ENCODE measurements at places on chromosomes 5 and 9.

DNA sequence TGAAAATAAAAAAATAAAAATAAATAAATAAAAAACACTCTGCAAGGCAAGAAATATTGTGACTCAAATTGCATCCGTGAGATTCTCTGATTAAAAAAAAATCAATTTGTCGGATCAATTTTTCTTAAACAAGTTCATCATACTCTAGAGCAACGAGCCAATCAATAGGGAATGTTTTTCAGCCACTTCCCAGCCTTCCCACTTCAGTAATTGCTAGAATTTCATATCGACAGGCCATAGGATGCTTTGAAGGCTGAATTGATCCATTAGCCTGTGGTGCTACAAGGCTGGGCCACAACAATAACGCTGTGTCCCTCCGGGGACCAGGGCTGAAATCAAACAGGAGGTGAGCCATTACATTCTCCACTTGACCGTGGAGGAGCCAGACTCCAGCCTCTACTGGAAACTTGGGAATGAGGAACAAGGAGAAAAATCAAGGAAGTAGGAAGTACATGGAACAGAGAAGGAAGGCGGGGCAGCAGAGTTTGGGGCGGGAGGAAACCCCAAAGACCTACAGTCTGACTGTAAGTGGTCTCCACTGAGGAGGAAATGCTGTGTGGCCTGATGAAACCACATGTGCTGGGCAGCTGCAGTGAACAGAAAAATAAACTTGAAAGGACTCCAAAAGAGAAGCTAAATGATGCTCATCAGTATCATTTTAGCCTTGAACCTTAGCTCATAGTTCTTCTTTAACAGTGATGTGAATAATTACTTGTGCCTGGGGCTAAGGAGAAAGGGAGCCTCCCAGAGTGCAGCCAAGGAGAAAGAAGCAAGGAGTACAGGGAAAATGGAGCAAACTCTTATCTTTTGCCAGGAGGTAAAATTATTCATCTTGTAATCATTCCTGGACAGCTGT, 308.6 kb downstream of the TLE1 start:
- no peak for DNase-seq

- DNase-seq = peak; percentile 48
Observed at GRCh38 chr9:88076286-88077070, 61.8 kb downstream of the SPATA31C2 start.

GRCh38 chr5:124954784-124955183, 208.3 kb upstream of the ZNF608 start:
- DNase-seq = no peak

- DNase-seq = no peak
Observed at GRCh38 chr5:170113522-170113900, 7.8 kb downstream of the FOXI1 start.

GRCh38 chr9:117300371-117301110, 114.3 kb downstream of the ASTN2 start:
- no peak for DNase-seq

DNA sequence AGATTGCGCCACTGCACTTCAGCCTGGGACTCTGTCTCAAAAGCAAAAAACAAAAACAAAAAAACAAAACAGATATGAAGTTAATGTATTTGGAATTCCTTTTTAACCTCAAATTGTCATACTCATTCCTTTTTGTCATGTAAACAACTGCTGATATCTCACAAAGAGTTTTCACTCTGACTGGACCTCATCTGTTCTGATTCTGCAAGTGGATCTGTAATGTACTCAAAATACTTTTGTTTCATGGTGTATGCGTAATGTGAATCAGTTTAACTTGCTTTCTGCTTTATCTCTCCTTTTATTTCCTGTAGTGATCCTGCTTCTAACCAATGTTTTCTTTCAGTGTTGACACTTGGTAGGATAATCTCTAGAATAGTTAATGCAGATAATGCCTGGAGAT, 106.7 kb downstream of the FOCAD start:
- no peak for DNase-seq

- DNase-seq = no peak
Observed at GRCh38 chr9:32663741-32664140, 28.3 kb upstream of the TAF1L start.

GRCh38 chr5:16593013-16593412, 23.8 kb downstream of the RETREG1 start:
- no peak for DNase-seq

DNA sequence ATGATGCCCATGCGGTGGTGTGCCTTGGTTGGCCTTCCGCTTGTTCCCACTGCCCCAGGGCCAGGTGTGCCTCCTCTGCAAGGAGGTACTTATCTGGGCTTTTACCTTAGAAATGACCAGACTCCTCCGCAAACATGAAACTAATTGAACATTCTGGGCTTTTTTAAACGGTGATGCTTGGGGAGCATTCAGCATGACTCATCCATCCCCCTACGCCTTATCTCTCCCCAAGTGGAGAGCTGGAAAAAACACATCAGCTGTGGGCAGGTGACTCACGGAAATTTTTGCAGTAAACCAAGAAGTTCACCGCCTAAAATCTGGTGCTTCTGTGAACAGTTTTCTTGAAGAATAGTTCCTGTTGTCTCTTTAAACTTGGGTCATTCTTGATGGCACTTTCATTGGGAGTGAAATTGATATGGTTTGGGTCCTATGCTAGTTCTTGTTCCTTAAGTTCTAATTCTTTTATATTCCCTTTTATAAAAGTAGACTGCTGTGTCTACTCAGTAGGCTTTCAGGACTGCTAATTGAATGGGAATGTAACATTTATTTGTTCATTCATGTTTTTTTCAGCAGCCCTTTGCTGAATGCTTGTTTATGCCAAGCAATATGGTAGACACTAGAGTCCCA, 39.6 kb downstream of the SFXN1 start:
- DNase-seq = peak; percentile 85

GRCh38 chr9:26228273-26228672, 550.0 kb upstream of the TUSC1 start:
- no peak for DNase-seq

DNA sequence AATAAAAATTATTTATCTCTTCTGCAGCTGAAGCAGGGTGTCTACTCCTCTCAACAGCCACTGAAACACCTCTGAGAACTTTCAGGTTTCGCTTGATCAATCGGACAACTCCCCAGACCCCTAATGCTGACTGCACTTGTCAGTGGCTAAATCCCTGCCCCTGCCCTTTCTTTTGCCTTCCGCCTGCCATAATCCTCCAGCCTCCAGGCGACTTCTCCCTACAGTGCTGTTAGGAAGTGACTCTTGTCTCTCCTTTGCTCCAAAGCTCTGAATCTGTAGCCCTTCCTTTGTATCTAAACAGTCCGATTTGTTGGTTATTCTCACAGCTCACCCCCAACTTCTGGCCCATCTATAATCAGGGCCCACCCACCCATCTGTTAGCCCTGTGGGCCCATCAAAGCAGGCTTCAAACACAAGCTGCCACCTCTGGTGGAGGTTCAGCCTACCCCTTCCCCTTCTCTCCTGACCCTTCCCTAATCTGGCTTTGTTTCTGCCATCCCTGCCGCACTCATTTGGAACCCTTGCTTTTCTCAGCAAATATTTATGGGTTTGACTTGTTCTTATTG, 53.7 kb upstream of the IFNK start:
- DNase-seq = no peak

DNA sequence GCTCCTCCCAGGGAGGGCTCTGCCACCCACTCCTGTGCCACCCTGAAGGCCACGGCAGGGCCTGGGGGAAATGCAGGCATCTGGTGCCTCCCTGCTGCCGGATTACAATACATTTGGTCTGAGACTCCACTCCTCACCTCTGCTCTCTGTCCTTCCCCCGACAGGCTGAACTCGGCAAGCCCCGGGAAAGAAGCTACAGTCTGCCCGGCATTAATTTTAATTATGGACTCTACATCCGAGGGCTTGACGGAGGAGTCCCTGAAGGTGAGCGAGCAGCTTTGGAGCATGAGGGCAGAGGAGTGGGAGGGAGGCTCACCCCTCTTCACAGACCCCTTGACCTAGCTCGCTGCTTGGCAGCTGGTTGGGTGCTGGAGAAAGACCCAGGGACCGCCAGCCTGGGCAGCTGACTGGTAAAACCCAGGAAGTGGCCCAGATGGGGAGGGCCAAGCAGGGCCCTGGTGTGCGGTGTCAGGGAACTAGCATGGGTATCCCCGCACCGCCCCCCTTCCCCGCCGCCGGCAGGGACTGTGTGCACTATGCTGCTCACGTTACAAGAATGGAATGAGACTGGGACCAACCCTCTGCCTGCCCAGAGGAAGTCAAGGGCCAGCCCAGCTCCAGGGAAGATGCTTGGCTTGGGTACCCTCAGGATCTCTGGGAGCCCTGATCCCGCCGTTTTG, 83.7 kb upstream of the BARHL1 start:
- no peak for DNase-seq

DNA sequence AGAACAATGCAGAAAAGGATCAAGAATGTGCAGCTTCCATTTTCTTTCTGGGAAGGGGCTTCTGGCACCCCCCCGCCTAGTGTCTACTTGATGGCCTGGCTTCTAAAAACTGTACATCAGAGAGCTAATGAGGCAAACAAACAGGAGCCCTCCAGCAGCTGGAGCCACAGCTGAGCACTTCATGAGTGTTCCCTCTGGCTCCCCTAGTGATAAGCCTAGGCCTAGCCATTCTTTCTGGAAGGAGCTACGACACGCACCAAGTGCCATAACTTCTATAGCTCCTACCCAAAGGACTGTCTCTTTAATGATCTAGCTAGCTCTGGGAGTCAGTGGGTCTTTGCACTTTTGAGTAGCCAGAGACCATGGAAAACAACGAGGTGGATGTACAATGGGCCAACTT, 66.1 kb downstream of the DNAH5 start:
- no peak for DNase-seq

GRCh38 chr5:135170500-135170899, 136.5 kb upstream of the PITX1 start:
- no peak for DNase-seq

GRCh38 chr5:56908942-56909293, 478 bp upstream of the SETD9 start:
- DNase-seq = no peak

DNA sequence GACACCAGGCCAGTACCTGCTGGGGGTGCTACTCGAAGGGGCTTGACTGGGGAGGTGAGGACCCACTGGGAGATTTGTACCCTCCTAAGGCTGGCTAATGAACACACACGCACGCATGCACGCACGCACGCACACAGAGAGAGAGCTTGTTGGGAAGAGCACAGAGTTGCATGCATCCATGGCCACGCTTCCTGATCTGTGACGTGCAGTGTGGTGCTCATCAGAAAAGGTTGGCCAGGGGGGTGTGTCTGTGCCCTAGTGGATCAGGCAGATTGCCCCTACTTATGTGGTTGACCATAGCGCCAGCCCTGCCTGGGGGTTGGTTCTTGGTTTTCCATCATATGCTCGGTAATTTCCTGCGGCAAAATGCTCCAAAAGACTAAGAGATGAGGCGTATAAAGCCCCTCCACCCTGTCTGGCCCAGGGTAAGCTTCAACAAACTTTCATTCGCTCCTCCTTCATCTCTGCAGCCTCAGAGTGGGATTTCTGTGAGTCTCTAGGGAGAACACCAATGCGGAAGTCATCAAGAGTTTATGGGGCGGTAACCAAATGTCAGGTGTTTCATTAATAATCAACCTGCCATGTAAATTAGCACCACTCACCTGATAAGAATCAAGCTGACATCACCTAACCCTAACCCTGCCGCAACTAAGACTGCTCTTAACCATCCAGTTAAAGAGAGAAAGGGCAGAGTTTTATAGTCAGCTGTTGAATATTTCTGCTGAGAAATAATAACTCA, 8.0 kb upstream of the GFI1B start:
- DNase-seq = no peak

DNA sequence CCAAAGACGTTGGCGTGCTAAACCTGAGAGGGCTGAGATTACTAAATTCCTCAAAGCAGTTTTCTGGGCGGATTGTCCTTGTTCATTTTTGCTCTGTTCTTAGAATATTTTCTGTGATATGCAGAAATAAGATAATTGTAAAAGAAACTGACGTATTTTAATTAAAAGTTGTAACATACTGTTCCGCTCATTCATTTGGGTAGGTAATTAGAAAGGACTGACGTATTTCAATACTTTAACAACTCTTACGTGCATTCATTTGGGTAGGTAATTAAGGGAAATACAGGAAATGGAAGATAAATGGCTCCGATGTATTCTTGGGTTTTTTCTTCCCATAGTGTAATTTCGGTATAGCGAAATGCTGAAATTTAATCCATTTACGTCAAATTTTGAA, 1.1 kb downstream of the OSTF1 start:
- no peak for DNase-seq

Data from activated naive CD8-positive, alpha-beta T cell treated with anti-CD3 and anti-CD28 coated beads for 36 hours (primary cell).